ENCODE measurements at places on chromosomes 3 and 15.

DNA sequence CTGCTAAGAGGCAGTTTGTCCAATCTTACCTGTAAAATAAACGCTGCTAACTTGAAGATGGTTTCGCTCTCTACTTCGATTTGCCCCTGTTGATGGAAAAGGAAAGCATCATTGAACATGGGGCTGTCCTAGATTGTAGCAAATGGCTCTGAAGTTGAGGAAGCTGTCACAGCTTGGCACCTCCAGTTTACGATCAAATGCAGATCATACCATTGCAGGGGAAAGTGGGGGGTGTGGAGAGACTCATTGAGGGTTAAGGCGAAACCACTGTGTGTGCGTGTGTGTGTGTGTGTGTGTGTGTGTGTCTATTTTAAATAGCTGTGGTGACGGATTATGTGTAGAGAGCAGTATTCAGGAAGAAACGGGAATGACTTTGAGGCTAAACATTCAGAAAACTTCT lies 127.6 kb upstream of the LMOD3 start:
- DNase-seq = no peak

- no peak for DNase-seq
These were observed 81.6 kb downstream of the STT3B start for GRCh38 chr3:31614162-31614921.

DNA sequence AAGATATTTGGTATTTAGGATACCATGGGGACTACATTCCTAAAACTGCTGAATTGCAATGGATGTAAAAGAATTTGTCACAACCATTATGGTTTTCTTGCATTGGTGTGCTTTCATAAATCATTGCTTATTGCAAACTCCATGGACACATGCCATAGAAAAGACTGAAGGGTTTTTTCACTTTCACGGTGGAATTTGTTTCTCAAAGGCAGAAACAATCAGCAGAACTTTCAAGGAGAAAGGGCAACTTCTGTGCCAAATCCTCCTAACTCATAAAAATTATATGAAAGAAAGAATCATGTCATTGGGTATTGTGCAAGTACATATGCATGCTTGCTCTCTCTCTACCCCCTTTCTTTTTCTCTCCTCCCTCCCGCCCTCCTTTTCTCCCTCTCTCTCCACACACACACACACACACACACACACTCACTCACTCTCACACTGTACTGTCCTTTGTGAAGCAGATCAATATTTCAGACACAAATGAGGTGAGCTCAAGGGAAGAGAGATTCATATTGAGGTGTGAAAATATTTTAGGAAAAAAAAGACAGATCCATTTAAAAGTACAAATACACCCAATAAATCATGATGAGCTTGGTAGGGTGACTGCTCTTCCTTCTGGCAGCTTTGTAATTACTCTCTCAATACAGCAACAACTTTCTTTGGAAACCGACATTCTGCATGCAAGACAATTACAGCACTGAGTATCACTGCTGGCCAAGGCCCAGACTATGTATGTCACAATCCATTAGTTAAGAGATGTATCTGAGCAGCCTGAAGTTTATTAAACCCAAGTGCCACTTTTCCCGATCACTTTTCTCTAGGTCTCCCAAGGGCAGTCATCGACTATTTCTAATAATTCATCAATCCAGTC lies 492.6 kb downstream of the TUSC7 start:
- DNase-seq = no peak

DNA sequence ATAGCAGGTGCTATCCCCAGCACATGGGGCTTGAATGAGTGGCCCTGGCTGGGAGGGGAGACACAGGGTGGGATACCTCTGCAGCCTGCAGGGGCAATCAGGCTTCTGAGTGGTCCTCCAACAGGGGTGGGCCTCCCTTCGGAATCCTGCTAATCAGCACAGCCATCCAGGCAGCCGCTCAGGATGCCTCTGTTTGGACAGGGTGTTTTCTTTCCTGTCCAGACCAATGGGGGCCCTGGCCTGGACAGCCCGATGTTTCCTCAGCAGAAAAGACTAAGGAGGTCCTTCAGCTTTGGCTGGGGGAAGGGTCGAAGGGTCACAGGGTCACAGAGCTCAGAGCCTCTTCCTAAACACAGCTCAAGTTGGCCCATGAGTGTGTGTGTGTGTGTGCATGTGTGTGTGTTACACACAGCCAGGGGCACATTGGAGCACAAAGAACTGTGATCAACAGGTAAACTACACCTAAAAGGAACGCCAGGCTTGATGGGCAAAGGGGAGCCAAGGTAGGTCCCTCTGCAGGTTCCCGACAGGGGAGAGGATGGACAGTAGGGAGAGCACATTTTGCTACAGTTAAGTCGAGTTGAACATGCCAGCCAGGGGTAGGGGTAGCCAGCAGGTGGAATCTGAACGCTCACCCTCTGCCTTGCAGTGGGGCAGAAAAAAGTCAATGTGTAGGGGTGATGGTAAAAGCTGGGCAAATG lies 1.1 kb upstream of the HAPLN3 start:
- no peak for DNase-seq

DNA sequence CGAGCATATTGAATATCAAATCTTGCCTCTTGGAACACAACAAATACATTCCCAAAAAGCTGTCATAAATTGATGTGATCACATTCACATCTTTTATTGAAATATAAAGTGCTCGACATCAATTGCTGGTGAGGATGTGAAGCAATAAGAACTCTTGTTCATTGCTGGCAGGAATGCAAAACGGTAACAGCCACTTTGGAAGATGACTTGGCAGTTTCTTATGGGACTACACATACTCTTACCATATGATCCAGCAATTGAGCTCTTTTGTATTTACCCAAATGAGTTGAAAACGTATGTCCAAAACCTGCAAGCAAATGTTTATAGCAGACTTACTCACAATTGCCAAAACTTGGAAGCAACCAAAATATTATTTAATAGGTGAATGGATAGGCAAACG lies 234.9 kb downstream of the CACNA2D3 start:
- DNase-seq = no peak

- DNase-seq = no peak
These were observed 32.3 kb downstream of the PSTPIP1 start for GRCh38 chr15:77027111-77027696.

GRCh38 chr3:43073116-43073835 lies 32.6 kb downstream of the POMGNT2 start:
- no peak for DNase-seq

- no peak for DNase-seq
These were observed 31.6 kb upstream of the LRRC3B start for GRCh38 chr3:26590919-26591484.

GRCh38 chr3:87801409-87801808 lies 257.4 kb downstream of the CGGBP1 start:
- DNase-seq = no peak

- DNase-seq = no peak
These were observed 80.7 kb upstream of the PCSK6 start for GRCh38 chr15:101570241-101570640.

- DNase-seq = no peak
These were observed 46.2 kb upstream of the VILL start for GRCh38 chr3:37944391-37944842.

DNA sequence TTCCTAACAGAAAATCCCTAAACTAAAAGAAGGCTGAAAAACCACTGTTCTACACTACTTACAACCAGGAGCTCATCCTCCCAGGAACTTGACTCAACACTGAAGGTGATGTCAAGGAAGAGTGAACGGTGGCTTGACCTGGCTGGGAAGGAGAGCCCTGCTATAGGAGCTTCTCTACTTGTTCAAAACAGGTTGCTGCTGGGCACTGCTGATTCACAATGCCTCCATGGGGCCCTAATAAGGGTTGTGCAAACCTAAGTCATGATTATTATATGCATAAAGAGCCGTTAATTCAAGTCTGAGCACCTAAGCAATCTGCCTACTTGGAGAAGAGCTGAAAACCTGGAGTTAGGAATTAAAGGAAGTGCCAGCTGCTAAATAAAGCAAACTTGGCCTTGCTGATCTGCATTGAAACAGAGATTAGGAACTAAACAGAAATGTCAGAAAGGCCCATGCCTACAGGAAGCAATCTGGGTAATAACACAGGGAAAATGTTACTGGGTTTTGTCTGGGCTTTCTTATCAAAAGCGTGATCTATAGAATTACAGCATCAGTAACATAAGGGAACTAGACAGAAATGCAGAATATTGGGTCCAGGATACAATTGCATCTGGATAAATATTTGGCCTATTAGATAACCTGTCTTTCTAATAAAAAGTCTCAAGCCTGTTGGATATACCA lies 243.2 kb downstream of the NEK10 start:
- DNase-seq = no peak

GRCh38 chr3:103056542-103056941 lies 621.7 kb downstream of the ZPLD1 start:
- DNase-seq = no peak

GRCh38 chr3:194397757-194398312 lies 1.2 kb downstream of the GP5 start:
- DNase-seq = no peak

- DNase-seq = no peak
These were observed 33.8 kb downstream of the CYP11A1 start for GRCh38 chr15:74333662-74334061.

DNA sequence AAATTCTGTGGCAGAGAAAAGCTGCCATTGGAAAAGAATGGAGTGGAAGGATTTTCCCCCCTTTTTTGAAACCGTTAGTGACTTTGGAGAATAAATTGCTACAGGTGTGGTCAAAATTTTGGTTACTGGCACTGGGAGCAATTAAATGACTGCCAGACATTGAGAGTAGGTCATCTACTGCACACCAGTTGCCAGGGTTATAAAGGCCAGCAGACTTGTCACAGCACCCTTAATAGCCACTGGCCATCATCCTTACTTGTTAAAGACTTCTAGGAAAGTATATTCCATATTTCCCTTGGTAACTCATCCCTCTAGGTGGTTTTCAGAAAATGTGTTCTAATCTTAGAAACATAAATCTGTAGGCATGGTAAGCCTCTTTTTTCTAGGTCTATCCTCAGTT lies 8.0 kb downstream of the PIK3CA start:
- no peak for DNase-seq

GRCh38 chr3:50322386-50323091 lies at the start of gene HYAL2:
TSS of gene HYAL2 (minus strand) at chr3:50322745. CDS start at chr3:50320489, 2,256 bp downstream.
- no peak for DNase-seq

- no peak for DNase-seq
These were observed 12.0 kb upstream of the CTXND1 start for GRCh38 chr15:80264031-80264430.

Data from cortex of kidney (tissue), 1 donor.